ENCODE measurements at places on chromosomes 2 and 18.
A peak's percentile ranks its signal among the peaks of the same experiment; 100 is the strongest.

GRCh38 chr2:8000870-8001269 lies 681.0 kb upstream of the ID2 start:
- DNase-seq, result no peak

DNA sequence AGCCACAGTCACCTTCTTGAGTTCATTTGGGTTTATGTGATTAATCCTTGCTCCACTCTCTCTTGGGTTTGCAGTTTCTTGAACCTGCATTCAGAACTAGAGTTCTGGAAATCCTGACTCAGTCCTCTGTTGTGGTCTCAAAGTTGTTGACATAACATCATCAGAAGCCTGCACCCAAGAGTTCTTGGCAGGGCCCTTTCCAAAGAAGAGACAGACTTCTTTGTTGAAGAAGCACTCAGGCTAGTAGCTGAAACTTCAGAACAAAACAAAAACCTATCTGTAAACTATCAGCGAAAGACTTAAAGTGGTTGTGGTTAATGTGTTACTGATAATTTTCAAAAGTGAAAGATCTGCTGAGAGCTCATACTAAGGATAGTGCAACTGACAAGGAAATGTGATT lies 120.8 kb downstream of the FAM168B start:
- DNase-seq, result no peak

- no peak for DNase-seq
Observed at GRCh38 chr2:112877423-112877822, 33.5 kb upstream of the IL37 start.

GRCh38 chr2:145289946-145290345 lies 770.0 kb upstream of the ZEB2 start:
- no peak for DNase-seq

GRCh38 chr2:12931186-12931844 lies 214.6 kb downstream of the TRIB2 start:
- peak; percentile 69 for DNase-seq

GRCh38 chr2:18454692-18455235 lies 105.7 kb downstream of the RDH14 start:
- no peak for DNase-seq

DNA sequence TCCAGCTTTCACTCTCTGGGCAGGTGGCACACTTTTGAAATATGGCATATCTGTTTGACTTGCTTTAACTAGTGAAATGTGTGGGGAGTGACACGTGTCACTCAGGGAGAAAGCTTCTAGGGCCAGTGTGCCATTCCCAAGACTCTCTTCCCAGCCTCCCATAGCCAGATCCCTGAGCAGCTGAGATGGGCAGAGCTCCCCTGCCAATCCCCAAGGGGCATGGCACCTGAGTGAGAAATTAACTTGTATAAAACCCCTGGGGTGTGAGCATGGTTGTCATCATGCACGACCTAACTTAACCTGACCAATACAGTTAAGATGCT lies 39.0 kb upstream of the MARCO start:
- DNase-seq, result no peak

GRCh38 chr2:74554820-74555531 lies 456 bp downstream of the DOK1 start:
- no peak for DNase-seq

- peak; percentile 68 for DNase-seq
Observed at GRCh38 chr18:58603375-58604067, 25.4 kb downstream of the ALPK2 start.

- DNase-seq, result no peak
Observed at GRCh38 chr18:77407733-77408132, 158.1 kb downstream of the GALR1 start.

DNA sequence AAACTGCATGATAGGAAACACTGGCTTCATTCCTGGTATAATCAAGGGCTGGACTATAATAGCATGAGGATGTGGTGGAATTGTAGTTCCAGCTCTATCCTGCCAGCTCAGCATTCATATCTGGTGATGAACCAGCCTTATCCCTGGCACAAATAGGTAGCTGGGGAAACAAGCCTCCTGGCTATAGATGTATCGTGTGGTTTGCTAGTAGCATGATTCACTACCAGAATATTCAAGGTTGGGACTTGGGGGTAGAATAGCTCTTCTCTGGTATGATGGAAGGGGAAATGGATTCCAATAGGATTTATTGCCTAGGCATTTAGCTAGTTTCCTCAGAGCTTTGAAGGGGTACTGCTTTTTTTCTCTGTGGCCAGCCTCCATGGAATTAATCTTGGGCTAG lies 532.8 kb downstream of the FBXO15 start:
- DNase-seq, result no peak

- no peak for DNase-seq
Observed at GRCh38 chr2:3670941-3671340, 12.9 kb downstream of the ALLC start.

- DNase-seq, result peak; percentile 92
Observed at GRCh38 chr18:3692113-3692621, 242.2 kb downstream of the TGIF1 start.
